ENCODE measurements at places on chromosomes 2 and 18.

GRCh38 chr2:54772531-54772930 lies 49.1 kb downstream of the EML6 start:
- DNase-seq, result no peak

GRCh38 chr18:74351354-74351753 lies 35.7 kb downstream of the C18orf63 start:
- no peak for DNase-seq

GRCh38 chr18:23740105-23740830 lies 51.0 kb downstream of the LAMA3 start:
- no peak for DNase-seq

- no peak for DNase-seq
Observed at GRCh38 chr2:188399159-188399558, 107.5 kb downstream of the GULP1 start.

DNA sequence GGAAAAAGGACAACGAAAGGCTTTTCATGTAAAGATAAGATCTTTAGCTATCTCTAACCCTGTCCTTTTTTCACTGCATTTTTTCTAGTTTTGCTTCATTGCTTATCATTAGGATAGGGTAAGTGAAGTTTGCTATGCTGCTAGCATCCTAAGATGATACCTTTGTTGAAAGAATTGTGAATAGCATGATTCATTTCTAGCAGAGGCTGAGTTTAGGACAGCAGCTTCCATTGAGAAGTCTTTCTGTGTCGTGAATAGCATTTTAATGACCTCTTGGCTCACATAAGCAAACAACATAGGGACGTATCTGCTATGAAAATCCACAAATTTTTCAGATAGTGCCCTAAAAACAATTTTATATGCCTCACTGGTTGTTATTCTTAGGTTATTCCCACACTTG lies 36.4 kb upstream of the GAREM2 start:
- DNase-seq, result no peak

DNA sequence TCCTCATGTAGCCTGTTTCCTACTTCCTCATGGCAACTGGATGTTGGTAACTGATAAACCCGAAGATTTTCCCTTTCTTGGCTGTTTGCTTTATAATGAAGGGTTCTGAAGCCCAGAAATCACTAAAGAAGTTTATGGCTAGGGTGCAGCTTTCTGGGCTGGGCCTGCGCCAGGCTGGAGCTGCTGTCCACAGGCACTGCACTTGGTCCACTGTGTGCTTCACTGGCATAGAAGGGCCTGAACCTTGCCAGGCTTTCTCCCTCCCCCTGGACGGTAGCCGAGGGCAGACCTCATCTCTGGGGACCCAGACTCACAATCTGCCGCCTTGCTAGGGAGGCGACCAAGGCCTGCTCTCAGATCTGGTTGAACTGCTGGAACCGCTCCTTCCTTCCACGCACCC lies 133.3 kb upstream of the SPRED2 start:
- DNase-seq, result no peak

GRCh38 chr2:181858600-181858999 lies 32.9 kb upstream of the ITPRID2 start:
- DNase-seq, result no peak

- DNase-seq, result no peak
Observed at GRCh38 chr18:50193796-50194630, 934 bp downstream of the MYO5B start.

GRCh38 chr2:118231759-118232158 lies 143.5 kb downstream of the INSIG2 start:
- no peak for DNase-seq

GRCh38 chr2:200700856-200701255 lies 110.9 kb upstream of the BZW1 start:
- DNase-seq, result no peak

DNA sequence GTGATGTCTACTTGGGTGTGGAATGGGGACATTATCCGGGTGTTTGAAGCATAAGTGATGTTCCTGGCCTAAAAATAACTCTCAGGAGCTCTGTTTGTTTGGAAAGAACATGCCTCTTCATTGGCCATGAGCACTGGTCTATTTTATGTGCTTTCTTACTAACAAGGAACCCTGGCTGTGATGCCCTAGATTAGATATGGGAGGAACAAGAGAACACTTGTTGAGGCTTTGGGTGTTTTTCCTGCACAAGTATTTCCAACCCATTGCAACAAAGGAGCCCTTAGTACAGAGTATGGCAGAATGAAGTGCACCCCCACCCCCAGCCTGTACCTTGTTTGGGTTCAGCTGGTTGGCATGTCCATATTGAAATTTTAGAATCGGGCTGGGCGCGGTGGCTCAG lies 95.9 kb downstream of the SLC4A3 start:
- no peak for DNase-seq

- DNase-seq, result no peak
Observed at GRCh38 chr2:170467568-170468422, 247.3 kb upstream of the SP5 start.

DNA sequence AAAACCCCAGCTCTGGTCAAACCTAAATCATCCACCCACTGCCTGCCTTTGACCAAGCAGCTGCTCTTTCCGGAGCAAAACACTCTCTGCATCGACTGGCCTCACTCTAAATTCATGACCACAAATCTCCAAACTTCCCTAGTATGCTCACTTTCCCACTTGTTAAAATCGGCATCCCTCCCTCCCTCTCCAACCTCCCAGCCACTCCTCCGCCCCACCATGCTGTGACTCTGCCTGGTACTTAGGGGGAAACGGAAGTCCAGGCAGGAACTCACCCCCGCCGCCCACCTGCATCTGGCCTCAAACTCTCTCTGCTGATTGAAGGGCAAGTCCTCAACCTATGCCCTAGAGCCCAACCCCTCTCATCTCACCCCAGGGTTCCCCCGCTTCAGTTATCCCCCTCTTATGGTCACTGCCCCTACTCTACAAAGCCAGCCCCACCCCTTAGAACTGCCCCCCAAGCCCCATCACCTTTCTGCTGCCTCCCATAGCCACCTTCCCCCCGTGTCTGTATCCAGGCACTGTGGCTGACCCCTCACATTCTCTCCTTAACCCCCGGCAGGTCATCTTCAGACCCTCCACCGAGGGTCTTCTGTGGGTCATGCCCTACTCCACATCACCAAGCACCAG lies 3.8 kb upstream of the ADRA2B start:
- DNase-seq, result no peak

DNA sequence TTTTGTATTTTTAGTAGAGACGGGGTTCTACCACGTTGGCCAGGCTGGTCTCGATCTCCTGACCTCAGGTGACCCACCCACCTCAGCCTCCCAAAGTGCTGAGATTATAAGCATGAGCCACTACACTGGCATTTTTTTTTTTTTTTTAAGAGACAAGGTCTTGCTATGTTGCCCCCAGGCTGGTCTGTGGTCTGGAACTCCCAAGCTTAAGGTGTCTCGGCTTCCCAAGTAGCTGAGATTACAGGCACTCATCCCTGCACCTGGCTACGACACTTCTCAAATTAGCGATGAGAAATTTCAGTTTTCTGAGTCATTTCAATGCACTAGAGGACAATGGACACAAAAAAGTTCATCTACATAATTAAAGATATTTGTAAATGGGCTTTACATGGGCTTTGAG lies 36.6 kb upstream of the TCF7L1 start:
- DNase-seq, result no peak

DNA sequence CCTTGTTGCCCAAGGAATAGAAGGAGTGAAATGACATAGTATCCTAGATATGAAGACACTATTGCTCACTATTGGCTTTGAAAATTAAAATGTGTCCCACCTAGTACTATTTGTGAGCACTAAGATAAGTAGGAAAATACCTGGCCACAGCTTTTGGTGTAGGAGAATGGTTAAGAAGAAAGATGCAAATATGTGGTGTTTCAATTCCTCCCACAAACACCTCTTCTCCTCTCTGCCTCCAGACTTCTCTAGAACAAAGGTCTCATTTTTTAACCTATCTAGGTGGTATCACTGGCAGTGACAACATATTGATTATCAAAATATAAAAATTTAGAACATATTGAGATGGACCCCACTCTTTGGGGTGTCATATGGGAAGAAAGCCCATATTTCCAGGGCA lies 929.9 kb upstream of the FANCL start:
- DNase-seq, result no peak

- DNase-seq, result no peak
Observed at GRCh38 chr18:36469461-36469860, 171.9 kb downstream of the FHOD3 start.

GRCh38 chr18:79507546-79508480 lies 112.1 kb downstream of the NFATC1 start:
- DNase-seq, result no peak

DNA sequence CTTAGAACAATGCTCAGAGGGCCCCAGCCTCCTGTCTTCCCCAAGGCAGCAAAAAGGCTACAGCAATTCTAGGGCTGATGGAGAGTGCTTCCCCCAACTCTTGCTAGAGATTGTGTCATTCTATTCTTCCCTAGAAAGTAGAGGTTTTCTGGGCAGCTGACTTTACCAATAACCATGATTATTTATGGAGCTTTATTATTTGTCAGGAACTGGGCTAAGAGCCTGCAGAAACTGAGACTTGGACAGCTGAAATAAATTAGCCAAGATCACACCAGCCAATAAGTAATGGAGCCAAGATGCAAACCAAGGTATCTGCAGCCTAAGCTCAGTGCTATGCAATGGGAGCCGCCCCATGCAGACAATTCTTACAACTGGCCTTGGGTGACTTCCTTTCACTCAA lies 84.8 kb downstream of the CCBE1 start:
- DNase-seq, result no peak

DNA sequence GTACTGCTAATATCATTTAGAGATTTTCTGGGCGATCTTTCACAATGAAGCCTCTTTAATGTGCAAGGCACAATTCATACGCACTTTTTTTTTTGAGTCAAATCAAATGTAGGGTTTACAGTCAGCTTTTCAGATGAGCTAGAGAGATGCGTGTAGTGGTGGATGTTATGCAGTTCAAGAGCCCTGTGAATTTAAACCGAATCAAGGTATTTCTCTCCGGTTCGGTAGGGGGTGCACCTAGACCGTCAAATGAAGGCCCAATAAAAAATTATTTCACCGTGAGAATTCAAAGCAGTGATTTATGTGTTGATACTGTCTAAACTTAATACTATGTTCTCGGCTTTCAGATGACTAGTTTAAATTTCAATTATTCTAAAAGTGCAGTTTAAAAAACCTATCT lies 1.1 kb downstream of the PTH2R start:
- DNase-seq, result no peak

- DNase-seq, result no peak
Observed at GRCh38 chr2:111161971-111162370, 41.3 kb downstream of the BCL2L11 start.

DNA sequence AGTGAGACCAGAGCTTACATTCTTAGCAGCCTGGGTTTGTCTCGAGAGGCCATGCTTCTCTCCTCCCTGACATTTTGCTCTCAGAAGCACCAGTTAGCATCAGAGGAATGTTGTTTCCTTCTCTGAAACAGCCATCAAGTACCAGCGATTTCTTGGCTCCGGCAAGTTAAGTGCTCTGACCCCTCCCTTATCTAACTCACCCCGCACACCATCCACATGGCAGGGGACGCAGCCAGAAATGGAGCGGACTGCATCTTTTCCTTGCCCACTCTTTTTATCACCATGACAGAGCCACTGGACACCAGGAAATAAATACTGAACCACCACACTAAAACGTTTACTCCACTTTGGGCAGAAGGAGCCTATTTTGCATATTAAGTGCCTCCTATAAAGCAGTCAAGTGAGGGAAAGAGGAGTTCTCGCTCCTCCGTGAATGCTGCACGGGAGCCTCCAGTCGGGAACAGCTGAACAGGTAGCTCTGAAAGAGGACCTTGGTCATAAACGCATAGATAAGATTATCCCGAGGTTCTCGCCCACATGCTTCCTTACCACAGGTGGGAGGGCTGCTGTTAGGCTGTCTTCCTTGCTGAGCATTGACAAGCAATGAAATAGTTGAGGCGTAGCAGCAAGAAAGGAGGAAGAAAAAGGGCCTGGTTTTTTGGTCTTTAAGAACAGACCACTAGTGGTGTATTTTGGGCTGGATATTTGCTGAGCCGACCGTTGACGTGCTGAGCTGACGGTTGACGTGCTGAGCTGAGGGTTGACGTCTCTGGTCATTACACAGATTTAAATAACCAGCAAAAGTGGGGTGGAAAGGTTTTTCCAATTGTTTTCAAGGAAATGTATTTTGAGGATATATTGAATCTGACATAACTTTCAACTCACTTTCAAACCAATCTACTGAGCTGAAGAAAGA lies 71.4 kb upstream of the ITGB6 start:
- no peak for DNase-seq

- no peak for DNase-seq
Observed at GRCh38 chr18:77505499-77505898, 255.9 kb downstream of the GALR1 start.

Data from stimulated activated CD4-positive, alpha-beta T cell treated with anti-CD3 and anti-CD28 coated beads, Interleukin-15, amount 100 ng/mL, for 1 hour (primary cell).